ENCODE measurements at places on chromosomes 3 and 15.

GRCh38 chr15:91422797-91423196 lies 322.7 kb downstream of the SV2B start:
- peak; percentile 57 for DNase-seq

DNA sequence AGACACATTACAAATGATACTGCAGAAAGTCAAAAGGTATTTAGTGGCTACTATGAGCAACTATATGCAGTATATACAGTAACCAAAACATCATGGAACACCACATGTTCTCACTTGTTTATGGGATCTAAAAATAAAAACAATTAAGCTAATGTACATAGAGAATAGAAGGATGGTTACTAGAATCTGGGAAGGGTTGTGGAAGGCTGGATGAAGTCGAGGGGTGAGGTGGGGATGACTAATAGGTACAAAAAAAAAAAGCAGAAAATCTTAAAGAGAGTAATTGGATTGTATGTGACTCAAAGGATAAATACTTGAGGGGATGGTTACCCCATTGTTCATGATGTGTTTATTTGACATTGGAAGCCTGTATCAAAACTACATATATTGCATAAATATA lies 848.8 kb upstream of the GBE1 start:
- no peak for DNase-seq

DNA sequence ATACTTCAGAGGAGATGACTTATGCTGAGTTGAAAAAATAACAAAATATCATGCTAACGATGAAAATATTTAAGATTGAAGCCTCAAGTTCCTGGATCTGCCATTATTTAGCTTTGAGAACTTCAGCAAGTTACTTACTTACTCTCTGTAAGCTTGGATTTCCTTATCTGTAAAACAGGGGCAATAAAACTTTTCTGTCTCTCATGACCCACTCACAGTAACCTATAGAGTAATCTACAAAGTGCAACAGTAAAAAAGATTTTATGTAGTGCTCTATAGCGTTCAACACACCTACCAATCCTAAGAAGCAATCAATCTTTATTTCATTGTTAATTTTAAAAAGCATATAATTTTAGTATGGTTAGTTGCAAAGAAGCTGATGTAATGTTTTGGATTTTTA lies 478.6 kb downstream of the ZIC1 start:
- no peak for DNase-seq

- no peak for DNase-seq
Measured at GRCh38 chr15:50302581-50302980, 37.1 kb upstream of the HDC start.

DNA sequence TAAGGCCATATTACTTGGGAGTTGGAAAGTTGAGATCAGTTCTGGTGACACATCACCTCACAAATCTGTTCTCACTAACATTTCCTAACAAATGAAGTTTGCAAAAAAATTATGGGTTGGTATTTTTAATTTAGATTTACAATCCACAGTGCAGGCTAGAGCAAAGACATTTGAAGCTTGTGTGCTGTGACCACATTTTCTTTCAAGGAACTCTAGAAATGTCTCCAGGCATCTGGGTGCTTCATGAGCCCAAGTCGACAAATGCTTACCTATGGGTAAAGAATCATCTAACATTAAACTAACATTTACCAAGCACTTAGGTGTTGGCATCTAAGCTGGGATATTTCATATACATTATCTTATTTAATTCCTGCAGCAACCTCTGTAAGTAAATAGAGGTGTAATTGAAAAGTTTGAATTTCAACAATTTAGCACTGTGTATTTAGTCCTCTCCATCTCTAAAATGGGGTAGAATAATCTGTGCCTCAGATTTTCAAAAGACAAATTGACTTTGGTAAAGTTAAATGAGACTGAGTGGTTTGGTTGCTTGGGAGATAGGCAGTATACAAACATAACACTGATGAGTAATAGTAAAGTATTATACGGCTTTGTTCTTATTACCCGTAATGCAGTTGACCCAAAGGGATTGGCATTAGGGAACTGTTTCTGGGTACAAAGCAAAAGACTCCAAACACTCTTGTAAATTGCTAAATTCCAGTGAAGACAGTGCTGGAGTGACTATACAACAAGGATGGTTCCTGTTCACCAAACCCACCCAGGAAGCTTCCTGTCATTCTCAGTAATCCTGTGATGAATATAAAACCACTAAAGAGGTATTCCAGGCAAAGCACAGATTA lies 162.5 kb downstream of the TPRG1 start:
- no peak for DNase-seq

DNA sequence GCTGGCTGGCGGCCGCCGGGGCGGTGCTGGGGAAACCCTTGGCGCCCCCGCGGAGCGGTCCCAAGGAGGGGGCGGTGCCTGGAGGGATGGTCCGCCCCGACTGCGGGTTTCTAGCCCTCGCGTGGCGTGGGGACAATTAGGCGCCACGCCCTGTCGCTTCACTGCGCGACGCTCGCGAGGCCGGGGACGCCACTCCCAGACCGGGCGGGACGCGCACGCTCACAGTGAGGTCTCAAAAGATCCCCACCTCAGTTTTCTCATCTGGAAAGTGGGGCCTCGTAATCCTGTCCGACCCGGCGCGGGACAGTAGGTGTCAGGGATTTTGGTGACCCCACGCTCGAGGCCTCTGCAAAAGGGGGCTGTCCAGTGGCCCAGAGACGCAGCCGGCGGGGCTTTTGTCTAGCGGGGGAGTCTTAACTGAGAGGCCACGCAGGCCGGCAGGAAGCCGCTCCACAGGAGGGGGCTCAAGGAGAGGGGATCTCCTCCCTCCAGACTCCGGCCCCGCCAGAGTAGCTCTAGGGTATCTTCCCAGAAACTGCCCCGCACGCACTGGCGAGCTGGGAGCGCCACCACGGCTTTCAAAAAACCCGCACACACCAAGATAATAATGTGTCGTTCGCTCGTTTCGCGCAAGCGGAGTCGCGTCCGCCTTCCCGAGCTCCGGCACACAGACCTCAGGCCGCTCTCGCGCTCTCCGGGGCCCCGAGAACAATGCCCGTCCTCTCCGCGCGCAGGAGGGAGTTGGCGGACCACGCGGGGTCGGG lies 710 bp upstream of the CLK3 start:
- peak; percentile 91 for DNase-seq
